ENCODE measurements at places on chromosomes 1 and 21.

DNA sequence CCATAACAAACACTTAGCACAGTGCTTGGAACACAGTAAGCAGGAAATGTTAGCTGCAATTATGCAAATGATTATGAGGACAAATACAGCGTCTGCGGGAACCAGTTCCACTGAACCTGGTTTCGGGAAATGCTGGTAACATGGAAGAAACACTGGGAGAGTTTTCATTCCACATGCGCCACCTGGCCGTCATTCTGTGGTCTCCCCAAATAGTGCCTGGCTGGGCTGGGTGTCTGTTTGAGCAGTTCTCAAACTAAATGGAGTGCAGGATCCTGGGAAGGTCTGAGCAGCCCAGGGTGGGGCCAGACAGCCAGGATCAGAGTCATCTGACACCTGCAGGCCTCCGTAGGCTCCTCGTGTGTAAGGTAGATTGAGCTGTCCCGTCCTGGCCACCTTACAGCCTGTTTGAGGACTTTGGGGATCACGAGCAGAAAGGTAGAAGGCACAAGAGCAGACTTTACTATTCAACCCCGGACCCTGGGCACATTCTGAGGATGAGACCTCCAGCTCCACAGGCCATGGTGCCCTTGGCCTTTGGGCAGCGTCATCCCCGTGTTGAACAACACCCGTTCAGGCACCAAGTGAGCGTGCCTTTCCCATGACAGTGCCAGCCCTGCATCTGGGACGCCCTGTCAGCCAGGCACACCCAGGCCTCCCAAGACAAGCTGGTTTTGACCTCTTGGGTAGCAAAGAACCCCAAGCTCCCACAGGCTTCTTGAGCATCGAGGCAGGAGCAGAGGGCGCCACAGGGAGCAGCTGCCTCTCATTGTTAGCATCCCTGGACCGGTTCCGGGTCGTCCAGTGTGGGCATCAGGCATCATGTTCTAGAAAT lies 101.9 kb downstream of the PRDM2 start:
- DNase-seq: no peak

GRCh38 chr1:50425376-50426107 lies 2.3 kb upstream of the DMRTA2 start:
- DNase-seq: no peak

DNA sequence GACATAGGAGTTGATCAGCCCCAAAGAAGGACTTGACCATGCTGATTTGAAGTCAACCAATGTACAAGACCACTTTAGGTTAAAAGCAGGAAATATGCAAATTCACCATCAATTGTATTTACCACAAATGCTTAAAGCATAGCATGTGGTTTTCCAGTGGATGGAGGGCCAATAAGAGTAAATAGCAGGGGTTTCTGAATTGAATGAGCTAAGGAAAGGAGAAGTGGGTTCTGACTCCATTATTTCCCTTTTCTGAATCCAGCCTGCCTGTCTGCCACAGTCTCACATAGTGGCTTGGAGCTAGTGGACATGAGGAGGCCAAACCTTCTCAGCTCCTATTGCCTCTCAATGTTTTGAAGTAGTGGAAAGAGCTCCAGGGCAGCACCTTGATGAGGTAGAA lies 7.2 kb upstream of the TNFSF18 start:
- DNase-seq: no peak

- DNase-seq: no peak
These were observed 2.3 kb downstream of the PYHIN1 start for GRCh38 chr1:158933621-158934020.

DNA sequence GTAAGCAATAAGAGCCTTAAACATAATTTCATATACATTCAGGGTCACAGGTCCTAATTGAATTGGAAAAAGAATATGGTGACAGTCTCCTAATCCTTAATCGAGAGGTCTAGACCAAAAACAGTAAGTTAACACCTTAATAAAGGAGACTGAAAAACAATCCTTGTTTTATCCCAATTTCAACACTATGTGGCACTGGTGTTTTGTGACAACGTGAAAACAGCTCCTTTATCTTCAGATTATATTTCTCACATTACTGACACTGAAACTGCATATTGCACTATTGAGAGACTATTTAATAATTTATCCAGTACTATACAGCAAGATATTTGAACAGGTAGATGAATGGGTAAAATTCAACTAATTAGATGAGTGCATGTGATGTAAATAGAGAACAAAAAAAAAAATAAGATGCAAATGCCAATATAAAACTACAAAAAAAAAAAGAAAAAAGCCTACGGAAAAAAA lies 34.1 kb downstream of the TP53BP2 start:
- no peak for DNase-seq

DNA sequence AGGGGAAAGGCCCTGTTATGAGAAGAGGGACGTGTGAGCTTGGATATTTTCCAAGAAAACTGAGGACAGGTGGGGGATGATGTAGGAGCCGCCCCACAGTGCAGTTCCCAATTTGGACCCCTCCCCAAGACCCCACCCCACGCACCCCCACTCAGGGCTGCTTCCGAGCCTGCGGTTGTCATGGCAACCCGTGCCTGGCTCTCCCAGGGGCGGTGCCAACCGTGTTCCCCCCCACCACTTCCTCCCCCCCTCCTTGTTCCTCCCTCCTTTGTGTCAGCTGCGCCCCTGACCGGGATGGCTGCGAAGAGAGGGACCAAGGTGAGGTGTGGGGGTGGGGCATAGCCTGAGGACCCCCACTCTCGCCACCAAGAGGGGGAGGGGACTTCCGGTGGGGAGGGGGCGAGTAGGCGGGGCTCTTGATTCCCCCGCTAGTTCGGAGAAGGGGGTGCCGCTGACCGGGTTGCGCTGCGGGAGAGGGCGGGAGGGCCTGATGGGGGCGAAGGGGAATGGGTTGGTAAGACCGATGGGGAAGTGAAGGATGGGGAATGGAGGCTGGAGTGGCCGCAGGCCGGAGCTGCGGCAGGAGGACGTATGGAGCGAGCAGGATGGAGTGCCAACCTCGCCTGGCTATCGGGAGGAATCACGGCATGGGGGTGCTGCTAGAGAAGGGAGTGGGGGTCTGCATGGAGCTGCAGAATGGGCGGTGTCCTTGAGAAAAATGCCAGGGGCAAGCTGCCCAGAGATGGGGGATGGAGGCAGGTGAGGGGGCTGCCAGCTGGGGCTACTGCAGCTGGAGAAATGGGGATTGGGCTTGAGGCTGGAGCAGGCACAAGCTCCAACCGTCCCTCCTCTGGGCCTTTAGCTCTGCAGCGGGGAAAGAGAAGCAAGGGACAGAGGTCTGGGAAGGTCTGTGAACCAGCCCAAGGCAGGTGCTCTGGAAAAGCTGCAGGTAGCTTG lies 953 bp downstream of the TRIM46 start:
- peak; percentile 84 for DNase-seq

- no peak for DNase-seq
These were observed 15.7 kb downstream of the GPR3 start for GRCh38 chr1:27408151-27408550.

GRCh38 chr1:234976861-234977680 lies 151.6 kb downstream of the TOMM20 start:
- DNase-seq: peak; percentile 68

GRCh38 chr1:81695741-81696140 lies 105.0 kb upstream of the ADGRL2 start:
- no peak for DNase-seq

DNA sequence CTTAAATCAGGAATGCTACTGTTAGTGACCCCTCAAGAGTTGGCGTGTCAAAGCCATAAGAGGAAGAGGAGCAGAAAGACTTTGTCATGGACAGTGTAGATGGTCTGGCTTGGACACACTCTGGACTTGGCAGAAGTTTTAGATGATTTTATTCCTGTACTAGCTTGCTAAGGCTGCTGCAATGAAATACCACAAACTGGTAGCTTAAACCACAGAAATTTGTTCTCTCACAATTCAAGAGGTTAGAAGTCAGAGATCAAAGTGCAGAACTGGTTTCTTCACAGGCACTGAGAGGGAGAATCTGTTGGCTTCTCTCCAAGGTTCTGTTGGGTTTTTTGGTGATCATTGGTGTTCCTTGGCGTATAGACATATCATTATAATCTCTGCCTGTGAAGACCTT lies 869.8 kb upstream of the B3GALT2 start:
- DNase-seq: no peak

DNA sequence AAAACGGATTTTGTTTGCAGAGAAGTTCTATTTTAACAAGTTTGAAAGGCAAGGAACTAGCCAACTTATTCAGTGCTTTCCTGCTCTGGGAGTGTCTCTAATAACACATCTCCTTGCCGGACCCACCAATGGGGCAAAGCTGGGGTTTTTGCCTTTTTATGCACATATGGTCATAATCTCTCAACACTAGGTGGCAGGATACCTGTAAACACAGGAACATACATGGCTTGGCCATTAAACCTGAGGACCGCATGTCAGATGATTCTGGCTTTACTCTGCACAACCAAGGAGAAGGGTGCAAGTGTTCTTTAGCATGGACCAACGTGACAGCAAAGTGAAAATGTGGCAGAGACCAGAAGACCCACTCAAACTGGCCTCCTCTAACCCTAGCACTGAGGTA lies 4.9 kb downstream of the TMEM9 start:
- peak; percentile 32 for DNase-seq

DNA sequence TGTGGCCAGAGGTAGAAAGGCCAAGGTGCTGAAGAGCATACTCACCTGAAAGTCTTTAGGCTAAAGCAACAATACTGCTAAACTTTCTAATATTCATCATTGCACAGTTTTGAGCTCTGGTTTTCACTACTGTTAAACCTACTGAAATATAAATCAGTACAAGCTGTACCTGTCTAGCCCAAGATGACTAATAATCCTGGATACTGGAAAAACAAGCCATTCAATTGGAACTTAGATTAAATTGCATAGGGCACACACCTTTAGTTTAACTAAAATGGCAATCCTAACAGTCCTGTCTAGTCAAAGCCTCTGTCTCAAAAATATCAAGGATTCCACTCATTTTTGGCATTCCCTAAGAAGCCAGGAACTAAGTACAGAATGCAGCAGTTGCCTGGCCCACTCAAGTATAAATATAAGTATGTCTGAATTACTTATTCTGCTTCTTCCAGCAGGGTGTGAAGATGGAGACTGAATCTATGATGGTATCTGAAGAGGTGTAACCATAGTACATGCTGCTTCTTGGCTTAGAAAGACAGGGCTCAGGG lies 3.1 kb downstream of the CHML start:
- no peak for DNase-seq

DNA sequence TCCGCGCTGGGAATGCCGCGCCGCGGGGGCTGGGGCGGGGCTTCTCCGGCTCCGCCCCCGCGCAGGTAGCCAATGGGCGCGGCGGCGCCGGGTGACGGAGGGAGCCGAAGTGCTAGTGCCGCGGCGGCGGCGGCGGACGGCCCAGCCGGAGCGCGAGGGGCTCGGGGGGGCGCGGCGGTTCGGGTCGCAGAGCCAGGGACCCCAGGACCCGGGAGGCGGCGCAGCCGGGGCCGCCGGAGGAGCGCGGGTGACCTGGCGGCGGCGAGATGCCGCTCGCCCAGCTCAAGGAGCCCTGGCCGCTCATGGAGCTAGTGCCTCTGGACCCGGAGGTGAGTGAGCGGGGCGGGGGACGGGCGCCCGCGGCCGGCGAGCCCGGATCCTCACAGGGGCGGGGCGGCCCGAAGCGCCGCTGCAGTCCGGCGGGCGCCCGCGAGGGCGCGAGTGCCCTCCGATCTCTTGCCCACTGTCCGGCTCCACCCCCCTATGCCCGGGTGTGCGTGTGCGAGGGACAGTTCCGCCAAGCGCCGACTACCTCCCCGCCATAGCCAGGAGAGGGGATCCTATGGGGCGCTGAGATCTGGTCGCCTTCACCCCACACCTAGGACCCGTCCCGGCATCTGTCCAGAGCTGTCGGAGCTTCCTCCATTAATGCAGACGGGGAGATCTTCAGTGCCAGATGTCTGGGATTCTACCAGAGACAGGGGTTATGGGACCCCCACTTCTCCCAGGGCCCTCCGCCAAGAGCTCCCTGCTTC lies at the start of gene RPS6KA1:
Gene RPS6KA1 (plus strand): TSS at position 107 of the 755 bp plus-strand sequence. CDS start 160 bp downstream, at position 267.
- peak; percentile 89 for DNase-seq

GRCh38 chr1:51175278-51175677 lies 60.8 kb upstream of the RNF11 start:
- DNase-seq: no peak
